NCI-H2029 (cell line): ENCODE measurements at places on chromosomes 1 and 21.

GRCh38 chr1:52365071-52365745 lies 797 bp downstream of the CC2D1B start:
- peak; percentile 56 for DNase-seq

DNA sequence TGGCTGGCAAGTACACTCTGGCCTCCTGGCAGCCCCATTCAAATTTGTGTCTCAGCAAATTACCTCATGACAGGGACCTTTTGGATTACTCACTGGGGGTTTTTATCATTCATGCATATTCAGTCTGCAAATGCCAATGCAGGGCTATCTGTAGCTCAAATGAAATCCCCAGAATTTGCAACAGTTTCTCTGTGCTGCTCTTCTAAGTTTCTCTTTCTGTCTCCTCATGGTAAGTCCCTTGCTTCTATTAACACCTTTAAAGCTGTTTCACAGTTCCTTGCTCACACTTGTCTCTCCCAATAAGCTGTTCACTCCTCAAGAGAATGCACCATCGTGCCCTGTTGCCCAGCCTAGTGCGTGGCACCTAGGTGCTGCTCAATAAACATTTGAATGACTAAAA lies 3.3 kb upstream of the FAM78B start:
- DNase-seq = no peak

DNA sequence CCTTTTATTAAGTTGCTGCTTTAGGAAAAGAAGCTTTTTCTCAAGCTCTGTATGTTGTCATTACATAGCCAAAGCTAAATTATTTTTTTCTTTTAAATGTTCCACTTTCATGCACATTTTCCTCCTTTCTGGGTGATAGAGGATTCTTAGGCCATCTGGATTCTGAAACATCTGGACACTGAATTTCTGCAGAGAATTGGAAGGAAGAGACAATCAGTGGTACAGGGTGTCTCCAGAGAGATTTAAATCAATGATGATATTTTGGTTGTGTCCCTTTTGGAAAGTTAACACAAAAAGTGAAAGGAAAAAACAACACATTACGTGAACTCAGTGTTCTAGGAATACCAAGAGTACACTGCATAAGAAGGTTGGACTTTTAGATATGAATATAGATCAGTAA lies 211.4 kb upstream of the PKN2 start:
- DNase-seq = no peak

DNA sequence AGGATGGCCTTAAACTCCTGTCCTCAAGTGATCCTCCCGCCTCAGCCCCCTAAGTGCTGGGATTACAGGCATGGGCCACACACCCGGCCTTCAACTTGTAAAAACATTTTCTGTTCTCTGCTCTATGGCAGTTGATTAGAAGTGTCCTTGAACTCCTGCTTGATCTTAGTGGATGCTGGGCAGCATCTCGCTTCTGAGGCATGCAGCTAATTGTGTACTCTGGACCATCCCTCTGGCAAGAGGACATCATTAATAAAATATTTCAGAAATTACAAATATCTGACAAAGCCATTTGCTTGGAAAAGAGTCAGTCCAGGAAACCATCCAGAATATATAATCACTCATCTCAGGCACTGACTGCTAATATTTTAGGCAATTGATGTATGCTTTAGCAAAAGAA lies 8.1 kb downstream of the NGF start:
- DNase-seq = no peak

DNA sequence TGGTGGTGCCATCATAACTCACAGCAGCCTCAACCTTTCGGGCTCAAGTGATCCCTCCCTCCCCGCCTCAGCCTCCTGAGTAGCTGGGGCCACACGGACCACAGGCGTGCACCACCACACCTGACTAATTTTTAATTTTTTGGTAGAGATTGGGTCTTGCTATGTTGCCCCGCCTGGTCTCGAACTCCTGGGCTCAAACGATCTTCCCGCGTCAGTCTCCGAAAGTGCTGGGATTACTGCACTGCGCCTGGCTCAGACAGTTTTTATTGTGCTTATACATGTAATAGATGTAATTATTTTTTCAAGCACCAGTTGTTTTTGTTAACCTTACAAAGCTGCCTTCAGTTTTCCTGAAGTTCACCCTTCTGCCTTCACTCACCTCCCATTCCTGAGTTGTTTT lies 38.0 kb upstream of the HMGN1 start:
- DNase-seq = no peak
